Renal pelvis (tissue), 12 donors: ENCODE measurements at places on chromosomes 5 and 9. TPM values are rescaled to one million over a fixed set of nuclear protein-coding genes. Genes with fewer than 3 reads are reported as not detected.

The MED22 gene
- polyA plus RNA-seq, result 31.8 TPM

The FAM221B gene
- polyA plus RNA-seq, result 0.41 TPM

The TUSC1 gene
- 17.9 TPM for polyA plus RNA-seq

The PCDHGA12 gene
- 1.1 TPM for polyA plus RNA-seq

The SAP30L gene
- polyA plus RNA-seq, result 45.2 TPM

The ECM2 gene
- polyA plus RNA-seq, result 10.5 TPM

The SYK gene
- polyA plus RNA-seq, result 35.7 TPM

The EFNA5 gene
- polyA plus RNA-seq, result 26.4 TPM

The NEUROG1 gene
- not detected for polyA plus RNA-seq

The DMGDH gene
- polyA plus RNA-seq, result 18.9 TPM

The PROB1 gene
- polyA plus RNA-seq, result 3.5 TPM

The CHSY3 gene
- polyA plus RNA-seq, result 4.2 TPM

The LCN10 gene
- 2.4 TPM for polyA plus RNA-seq

The MARCHF3 gene
- 7.0 TPM for polyA plus RNA-seq

The GTF2H2 gene
- 23.1 TPM for polyA plus RNA-seq

The GADD45G gene
- polyA plus RNA-seq, result 4.8 TPM

The SAXO1 gene
- polyA plus RNA-seq, result 0.25 TPM

The TMEM252 gene
- 8.4 TPM for polyA plus RNA-seq

The C9orf153 gene
- polyA plus RNA-seq, result not detected

DNA sequence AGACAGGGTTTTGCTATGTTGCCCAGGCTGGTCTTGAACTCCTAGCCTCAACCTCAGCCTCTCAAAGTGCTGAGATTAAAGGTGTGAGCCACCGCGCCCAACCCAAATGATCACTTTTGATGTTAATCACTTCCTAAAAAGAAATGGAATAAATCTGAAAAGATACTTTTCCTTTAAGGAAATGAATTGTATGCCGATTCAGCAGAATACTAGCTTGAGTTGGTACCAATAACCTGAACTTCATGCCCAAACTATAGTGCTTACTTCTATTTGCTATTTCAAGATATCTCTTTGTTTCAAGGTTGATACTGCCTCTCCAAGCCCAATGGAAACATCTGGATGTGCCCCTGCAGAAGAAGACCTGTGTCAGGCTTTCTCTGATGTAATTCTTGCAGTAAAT, 4.0 kb downstream of the CCNB1 start:
- DNase-seq, result no peak

- DNase-seq, result no peak
Measured at GRCh38 chr5:93704996-93705395, 36.4 kb downstream of the POU5F2 start.

DNA sequence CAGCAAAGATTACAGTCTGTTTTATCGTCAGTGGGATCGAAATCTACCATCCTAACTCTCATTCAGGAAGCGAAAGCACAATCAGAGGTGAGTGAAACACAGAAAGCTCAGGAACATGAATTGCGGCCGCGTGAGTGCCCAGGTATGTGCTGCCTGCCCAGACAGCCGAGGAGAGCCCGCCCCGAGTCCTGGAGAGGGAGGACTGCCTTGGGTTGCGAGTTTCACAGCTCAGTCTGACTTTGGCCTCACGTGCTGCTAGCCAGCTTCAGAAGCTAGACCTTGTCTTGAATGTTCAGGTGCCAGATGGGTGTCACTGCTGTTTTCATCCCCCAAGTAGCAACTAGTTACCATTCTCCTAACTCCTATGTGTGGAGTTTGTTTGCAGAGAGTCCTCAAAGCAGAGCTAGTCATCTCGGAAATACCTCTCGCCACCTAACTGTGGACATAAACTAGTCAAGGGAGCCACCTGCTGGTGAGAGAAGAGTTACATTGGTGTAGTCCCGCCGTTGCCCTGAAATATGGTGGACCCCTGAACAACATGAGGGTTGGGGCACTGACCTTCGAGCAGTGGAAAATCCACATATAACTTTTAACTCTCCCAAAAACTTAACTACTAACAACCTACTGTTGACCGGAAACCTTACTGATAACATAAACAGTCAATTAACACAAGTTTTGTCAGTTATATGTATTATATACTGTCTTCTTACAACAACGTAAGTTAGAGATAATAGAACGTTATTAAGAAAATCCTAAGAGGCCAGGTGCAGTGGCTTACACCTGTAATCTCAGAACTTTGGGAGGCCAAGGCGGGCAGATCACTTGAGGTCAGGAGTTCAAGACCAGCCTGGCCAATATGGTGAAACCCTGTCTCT, 80.9 kb downstream of the GOLPH3 start:
- peak; percentile 75 for DNase-seq

- no peak for DNase-seq
Measured at GRCh38 chr5:72472666-72473422, 34.4 kb downstream of the ZNF366 start.

GRCh38 chr5:156685481-156685880, 164.6 kb upstream of the PPP1R2B start:
- no peak for DNase-seq

GRCh38 chr9:29325894-29326293, 1752.6 kb upstream of the C9orf72 start:
- no peak for DNase-seq

DNA sequence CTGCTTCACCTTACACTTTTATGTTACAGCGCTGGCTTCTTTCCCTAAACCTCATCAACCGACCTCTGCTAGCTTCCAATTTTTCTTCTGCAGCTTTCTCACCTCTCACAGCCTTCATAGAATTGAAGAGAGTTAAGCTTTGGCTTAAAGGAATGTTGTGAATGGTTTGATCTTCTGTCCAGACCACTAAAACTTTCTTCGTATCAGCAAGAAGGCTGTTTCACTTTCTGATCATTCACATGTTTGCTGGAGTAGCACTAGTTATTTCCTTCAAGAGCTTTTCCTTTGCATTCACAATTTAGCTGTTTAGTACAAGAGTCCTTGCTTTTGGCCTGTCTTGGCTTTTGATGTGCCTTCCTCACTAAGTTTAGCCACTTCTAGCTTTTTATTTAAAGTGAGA, 49.5 kb downstream of the NR3C1 start:
- DNase-seq, result no peak

- DNase-seq, result peak; percentile 69
Measured at GRCh38 chr5:32074401-32074800, 99.7 kb downstream of the GOLPH3 start.

GRCh38 chr5:65760504-65761275, 38.7 kb downstream of the NLN start:
- no peak for DNase-seq

DNA sequence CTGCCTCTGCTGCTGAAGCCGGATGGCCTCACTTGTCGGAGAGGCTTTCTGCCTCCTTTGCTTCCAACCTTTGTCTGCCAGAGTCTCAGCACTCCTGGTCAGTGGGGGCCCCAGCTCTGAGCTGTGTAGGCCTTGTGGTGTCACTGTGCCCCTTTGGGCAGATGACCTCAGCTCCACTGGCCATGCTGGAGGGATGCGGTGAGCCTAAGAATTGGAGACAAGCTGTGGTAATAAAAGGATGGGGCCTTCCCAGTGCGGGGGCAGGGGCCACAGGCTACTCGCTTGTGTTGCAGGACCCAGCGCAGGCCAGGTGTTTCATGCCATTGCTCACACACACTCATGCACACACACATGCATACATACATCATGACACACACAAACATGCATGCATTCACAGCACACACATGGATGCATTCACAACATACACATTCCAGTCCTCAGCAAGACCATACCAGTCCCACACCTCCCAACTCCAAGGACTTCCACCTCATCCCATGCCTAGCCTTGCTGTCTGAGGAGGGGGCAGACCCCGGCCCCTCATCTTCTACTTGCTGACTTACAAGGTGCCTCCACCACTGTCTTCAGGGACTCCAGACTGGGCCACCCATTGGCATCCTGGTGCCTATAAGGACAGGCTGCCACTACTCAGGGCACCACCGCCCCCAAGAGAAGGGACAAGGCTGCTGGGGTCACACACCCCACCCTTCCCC, 237.7 kb downstream of the SYK start:
- DNase-seq, result no peak

DNA sequence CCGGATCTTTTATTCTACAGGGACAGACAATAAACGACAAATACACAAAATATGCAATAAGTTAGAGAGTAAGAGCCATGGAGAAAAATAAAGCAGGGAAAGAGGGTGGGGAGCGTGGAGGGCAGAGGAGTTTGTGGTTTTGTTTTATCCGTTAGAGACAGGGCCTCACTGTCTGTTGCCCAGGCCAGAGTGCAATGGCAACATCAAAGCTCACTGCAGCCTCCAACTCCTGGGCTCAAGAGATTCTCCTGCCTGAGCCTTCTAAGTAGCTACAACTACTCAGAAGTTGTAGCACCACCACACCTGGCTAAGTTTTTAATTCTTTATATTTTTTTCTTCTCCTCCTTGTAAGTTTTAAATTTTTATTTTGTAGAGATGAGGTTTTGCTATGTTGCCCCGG, 54.5 kb upstream of the CTNNA1 start:
- no peak for DNase-seq

DNA sequence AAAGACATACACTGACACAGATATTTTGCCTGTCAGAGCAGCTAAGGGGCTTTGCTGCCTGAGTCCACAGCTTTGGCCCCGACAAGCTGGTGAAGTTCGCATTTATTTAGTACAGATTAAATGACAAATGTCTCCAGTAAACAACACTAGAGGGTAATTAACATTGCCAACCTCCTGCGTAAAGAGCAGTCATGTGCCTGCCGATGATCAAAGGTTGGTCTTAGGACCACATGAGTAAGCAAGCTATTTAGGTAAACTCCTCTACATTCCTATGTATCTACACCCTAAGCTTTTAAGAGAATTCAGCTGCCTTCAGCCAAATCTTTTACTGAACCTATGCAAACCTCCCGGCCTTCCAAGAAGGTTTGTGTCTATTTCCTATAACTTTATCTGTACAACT, 73.0 kb upstream of the PJA2 start:
- no peak for DNase-seq

DNA sequence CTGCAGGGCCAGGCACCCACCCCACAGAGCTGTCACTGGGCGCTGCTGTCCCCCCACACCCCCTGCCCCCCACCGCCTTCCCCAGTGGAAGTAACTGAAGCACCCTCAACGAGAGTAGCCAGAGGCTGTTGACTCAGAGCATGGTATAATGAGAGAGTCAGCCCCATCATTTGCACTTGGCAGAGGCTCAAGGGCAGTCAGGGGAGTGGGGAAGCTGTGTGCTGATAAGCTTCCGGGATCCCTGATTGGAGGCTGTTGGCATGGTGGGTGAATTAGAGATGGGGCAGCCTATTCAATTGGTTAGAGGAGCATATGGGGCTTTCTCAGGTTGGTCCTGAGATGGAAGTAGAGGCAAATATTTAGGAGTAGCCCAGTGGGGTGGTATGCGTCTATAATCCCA, 77.1 kb upstream of the GOLM1 start:
- no peak for DNase-seq

GRCh38 chr5:150001660-150002486, 1.3 kb downstream of the HMGXB3 start:
- DNase-seq, result no peak

DNA sequence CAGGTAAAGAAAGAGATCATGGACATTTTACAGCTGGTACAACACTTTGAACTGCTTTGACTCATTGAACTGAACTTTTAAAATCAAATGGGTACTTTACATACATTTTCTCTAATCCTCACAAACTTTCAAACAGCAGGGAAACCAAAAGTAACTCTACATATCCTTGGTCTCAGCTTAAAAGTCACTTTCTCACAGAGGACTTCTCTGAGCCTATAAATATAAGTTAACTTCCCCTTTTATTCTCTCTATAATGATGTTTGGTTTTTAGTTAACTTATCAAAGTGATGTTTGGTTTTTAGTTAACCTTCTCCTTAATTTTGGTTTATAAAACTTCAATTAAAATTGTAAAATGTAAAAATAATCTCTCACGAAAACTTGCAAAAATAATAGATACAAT, 209.8 kb downstream of the MCTP1 start:
- DNase-seq, result no peak

GRCh38 chr9:28909526-28909925, 1336.2 kb upstream of the C9orf72 start:
- DNase-seq, result no peak

DNA sequence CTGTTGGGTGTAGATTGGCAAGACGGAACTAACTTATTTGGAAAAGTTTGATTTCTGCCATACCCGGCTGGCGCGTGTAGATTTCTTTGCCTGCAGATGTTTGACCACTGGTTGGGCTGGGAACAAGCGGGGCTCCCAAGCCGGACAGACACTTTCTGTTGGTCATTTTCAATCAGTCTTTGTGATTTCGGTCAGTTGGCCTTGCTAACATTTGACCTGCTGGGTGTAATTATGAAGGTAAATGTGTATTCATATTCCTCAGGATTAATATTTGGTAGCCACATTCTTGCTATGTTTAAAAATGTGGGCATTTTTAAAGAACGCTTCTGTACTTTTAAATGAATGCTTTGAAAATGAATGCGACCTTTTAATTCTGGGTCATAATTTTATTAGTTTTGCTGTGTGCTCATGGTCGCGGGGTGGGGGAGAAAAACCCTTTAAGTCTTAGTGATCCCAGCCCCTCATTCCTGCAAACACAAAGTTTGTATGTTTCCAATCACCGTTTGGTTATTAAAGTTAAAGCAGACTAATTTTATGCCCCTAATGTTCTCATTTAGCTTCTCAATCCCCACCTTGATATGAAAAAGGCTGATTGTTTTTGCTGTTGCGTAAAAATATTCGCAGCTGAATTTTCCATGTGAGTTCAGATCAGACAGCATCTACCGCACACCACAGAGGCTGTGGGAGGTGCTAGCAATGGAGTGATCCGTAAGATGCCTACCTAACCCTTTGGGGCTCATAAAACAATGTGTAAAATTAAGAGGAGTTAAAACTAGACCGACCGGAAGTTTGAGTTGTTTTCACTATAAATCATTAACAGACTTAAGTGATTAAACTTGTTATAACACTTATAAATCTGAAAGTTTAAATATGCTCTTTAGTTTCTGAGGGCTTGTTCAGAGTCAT, 1.5 kb downstream of the RASGRF2 start:
- DNase-seq, result no peak

DNA sequence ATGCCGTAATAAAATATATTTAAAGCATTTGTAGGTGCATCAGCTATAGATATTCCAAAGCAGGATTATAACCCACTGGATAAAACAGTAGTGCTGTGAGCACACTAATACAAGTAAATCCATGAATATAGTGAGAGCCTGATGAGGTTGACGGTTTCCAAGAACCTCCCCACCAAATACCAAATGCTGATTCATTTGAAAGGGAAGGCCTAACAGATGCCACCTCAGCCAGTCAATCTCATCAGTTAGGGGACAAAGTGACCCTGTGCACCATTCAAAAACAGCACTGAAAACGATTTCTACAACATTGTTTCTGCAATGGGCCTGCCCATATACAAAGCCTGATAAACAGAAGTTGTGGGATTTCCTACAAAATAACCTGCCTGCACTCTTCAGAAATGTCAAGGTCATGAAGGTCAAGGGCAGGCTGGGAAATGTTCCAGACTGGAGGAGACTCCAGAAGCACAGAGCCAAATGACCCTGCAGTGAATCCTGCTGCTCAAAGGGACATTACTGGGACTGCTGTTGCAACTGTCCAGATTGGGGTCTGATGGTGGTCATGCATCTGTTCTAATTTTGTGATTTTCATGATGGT, 69.6 kb downstream of the ROR2 start:
- DNase-seq, result no peak
